ENCODE measurements at places on chromosomes 7 and 10.

DNA sequence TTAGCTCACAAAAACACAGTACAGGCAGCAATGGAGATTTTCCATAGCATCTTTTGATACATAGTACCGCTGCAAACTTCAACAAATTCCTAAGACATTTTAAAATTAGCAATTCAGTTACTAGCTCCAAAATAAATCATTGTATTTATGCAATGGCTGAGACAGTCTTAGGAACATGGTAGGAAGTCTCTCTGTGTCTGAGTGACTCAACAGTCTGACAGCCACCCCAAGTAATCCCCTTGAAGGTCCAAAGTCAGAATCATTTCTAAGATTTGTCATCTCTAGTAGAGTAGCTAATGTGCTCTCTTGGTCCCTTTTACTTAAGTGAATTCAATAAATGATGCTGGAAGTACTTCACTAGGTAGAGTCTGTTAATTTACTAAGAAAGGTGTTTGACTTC is 93.8 kb upstream of the NOBOX start:
- no peak for DNase-seq

- DNase-seq: peak; percentile 77
These were observed 52.6 kb upstream of the PCBD1 start for GRCh38 chr10:70940834-70941568.

DNA sequence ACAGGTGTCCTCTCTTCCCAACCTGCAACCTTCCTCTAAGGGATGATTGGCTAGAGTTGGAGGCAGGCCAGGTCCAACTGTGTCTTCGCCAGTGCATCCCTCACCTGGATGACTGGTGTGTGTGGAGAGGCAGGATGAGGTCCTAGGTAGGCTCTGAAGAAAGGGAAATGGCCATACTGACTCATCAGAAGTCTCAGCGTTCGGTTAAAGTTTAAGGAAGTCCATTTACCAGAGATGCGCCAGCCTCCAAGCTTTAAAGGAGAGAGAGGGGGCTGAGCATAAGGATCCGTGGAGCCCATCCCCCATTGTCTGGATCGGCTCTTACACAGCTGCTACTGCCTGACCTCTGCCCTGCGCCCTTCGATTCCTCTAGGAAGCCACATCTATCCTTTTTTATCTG is 4.4 kb downstream of the KEL start:
- DNase-seq: no peak

GRCh38 chr7:63065684-63066083 is 933.0 kb upstream of the ZNF722 start:
- no peak for DNase-seq

GRCh38 chr10:21807180-21807579 is 196.3 kb downstream of the DNAJC1 start:
- DNase-seq: peak; percentile 32

DNA sequence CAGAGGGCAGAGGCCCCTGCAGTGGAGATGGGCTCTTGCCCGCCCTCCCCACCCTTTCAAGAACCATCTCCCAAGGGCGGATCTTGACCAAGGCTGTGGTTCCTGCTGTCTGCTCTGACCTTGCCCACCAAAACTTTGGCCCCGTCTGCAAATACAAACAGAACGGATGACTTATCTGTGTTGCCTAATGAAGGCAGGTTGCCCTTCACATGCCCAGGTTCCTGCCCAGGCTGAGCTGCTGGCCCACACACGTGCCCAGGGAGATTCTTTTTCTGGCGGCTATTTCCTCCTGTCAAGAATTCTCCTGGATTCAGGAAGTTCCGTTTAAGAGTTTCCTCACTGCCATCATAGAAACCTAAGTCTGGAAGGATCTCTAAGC is 78.3 kb downstream of the PROSER2 start:
- DNase-seq: no peak

DNA sequence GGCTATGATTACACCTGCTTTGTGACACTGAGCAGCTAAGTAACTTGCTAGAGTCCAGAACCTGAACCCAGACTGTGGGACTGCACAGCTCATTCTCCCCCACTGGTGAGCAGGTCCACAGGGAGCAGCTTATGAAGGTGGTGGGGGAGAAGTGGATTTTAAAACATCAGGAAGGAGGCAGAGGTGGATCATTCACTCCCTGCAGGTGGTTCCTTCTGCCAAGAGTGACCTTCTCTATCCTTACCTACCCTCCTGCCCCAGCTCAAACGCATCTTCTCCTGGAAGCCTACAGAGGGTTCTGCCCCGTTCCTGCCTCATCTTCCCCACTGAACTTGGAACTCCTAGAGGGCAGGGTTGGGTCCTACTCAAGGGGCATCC is 539 bp upstream of the FAM241B start:
- DNase-seq: no peak

DNA sequence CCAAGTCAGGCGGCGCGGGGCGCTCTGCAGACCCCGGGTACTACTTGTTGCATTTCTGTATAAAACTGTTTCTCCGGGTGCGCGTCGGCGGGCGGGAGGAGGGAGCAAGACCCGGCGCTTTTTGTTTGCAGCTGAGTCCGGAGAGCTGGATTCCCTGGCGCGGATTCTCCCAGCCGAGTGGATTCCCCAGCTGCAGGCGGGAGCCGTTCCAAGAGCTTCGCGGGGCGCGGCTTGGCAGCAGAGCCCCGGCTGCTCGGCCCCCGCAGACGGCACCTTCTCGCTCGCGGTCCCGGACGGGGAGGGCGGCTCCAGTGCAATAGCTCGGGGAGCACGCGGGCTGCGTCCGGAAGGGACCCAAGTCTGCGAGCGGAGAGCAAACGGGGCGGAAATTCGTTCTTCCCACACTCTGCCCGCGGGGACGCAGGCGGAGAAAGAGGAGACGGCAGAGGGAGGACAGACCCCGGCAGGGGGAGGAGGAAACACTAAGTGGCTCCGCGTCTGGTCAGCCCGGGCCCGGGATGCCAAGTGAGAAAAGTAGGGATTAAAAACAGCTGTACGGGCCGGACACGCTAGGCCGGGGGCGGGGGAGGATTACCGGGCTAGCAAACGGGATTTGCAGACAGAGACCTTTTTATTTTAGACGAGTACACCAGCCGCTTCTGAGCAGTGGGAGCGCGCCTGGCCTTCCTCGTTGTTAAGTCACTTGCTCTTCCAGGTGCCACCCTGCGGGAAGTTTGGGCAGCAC is at the start of gene TRIL:
TSS of gene TRIL (minus strand) at position 96 of the 745 bp plus-strand sequence. CDS start 284 bp downstream, outside the sequence.
- peak; percentile 95 for DNase-seq

GRCh38 chr7:4123823-4124222 is 558.3 kb upstream of the FOXK1 start:
- no peak for DNase-seq

- DNase-seq: peak; percentile 86
These were observed 73.6 kb downstream of the SNX10 start for GRCh38 chr7:26365077-26365900.

DNA sequence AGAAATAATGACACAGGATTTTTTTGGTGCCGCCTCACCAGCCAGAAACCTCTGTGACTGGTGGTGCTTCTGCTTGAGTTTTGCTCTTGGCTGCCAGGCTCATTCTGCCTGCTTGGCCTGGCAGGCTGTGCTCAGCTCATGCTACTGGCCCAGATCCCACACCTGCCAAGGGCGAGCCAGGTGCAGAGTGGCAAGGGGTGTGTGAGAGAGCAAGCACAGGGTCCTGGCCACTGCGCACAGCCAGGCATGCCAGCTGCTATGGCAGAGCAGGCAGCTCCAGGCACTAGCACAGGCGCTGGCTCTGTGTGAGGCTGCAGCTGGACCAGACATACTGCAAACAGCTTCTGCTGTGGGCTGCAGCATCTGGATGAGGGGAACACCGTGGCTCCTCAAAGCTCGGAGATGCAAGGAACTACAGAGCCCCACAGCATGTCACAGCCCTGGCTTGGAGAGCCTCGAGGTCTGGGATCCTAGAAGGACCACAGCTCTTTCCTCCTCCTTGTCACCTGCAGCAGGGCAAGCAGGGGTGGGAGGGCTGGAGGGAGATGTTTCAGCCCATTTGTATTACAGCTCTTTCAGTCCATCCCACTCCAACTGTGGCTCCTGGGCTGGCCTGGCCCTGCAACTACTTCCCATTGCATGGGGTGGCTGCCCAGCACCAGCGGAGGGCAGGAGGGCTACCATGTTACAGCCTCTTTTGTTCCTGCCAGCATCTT is 313.4 kb upstream of the SEMA3C start:
- DNase-seq: peak; percentile 80

- DNase-seq: no peak
These were observed 72.4 kb upstream of the LRRC4 start for GRCh38 chr7:128103498-128104107.

DNA sequence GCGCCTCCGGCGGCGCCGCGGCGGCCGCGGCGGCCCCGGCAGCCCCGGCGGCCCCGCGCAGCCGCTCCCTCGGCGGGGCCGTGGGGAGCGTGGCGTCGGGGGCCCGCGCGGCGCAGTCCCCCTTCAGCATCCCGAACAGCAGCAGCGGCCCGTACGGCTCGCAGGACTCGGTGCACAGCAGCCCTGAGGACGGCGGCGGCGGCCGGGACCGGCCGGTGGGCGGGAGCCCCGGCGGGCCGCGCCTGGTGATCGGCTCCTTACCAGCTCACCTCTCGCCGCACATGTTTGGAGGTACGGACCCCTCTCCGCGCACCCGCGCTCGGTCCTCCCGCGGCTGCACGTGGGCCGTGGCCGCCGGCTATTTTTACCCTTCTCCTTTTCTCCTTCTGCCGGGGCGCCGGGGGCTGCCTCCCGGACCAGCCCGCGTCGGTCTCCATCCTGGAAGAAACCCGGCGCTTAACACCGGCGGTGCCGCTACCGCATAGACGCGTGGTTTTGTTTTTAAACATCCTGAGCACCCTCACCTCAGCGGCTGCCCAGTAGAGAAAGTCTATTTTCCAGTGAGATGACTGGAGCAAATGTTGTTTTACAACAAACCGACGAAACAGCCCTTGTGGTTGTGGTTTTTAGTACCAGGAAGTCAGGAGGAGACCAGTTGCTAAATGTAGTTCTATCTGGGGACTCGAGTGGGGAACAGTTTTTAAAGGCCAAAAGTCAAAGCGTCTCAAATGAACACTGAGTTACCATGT is 1.3 kb downstream of the ZNRF2 start:
- DNase-seq: peak; percentile 72

DNA sequence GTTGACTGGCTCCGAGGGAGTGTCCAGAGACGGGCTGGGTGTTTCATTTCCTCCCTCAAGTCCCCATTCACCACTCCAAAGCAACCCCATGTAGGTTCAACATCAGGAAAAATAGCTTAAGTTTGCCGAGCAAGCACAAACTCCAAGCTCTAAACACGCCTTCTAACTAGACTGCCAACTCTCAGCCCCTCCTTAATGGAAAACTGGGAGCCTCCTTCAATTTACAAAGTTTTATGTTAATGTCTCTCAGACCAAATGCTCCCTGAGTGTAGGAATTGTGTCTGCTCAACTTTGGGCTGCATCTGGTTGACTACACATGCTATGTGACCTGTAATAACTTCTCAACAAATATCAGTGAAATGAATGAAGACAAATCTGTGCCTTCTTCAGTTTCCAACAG is 87.5 kb downstream of the FAM204A start:
- DNase-seq: no peak

DNA sequence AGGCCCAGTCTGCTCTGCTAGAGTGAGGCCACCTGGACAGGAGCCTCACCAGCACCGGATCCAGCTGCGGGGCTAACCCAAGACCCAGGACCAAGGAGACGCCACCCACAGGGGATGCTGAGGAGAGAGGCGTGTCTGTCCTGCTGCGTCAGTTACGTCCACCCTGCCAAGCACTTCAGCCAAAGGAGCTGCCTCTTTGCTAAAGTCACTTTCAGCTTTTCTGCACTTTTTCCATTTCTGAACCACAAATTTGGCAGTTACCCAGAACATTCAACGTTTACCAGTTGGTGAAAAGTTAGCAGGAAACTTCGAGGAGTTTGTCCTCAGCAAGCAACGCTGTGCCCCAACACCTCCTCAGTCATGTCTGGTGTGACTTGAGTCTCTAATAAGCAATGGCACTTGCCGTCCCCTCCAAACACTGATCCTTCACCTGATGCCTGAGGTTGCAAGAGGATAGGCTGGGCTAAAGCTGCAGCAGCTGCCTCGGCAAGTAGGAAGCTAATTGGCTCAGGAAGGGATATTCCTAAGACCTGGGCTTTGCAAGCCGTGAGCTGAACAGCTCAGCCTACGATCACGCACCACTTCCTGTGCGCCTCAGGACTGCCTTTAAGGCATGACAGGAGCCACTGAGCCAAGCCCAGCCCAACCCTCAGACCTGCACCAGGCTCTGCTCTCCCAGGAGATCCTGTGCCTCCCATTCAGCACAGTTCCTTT is 40.1 kb downstream of the KCNH2 start:
- peak; percentile 88 for DNase-seq

DNA sequence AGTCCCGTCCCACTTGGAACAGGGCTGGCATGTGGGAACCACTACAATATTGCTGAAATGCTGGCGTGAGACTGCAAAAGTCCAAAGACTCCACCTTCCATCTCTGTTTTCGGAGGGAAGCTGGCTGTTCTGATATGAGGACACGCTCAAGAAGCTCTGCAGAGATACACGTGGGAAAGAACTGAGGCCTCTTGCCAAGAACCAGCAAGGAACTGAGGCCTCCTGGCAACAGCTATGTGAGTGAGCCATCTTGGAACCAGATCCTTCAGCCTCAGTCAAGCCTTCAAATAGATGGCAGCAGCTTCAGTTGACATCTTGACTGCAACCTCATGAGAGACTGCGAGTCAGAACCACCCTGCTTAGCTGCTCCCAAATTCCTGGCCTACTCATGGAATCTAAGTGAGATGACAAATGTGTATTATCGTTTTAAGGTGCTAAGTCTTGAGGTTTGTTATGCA is 30.8 kb downstream of the SGMS1 start:
- no peak for DNase-seq

- no peak for DNase-seq
These were observed 7.5 kb downstream of the LMOD2 start for GRCh38 chr7:123663200-123663599.
